ENCODE measurements at places on chromosomes 1 and 21. TPM values are rescaled to one million over a fixed set of nuclear protein-coding genes. Genes with fewer than 3 reads are reported as not detected.

Gene KRTCAP2
- total RNA-seq: 122 TPM

Gene CDCP2
- not detected for total RNA-seq

- no peak for DNase-seq
Measured at GRCh38 chr1:58104960-58105359, 441.6 kb downstream of the OMA1 start.

DNA sequence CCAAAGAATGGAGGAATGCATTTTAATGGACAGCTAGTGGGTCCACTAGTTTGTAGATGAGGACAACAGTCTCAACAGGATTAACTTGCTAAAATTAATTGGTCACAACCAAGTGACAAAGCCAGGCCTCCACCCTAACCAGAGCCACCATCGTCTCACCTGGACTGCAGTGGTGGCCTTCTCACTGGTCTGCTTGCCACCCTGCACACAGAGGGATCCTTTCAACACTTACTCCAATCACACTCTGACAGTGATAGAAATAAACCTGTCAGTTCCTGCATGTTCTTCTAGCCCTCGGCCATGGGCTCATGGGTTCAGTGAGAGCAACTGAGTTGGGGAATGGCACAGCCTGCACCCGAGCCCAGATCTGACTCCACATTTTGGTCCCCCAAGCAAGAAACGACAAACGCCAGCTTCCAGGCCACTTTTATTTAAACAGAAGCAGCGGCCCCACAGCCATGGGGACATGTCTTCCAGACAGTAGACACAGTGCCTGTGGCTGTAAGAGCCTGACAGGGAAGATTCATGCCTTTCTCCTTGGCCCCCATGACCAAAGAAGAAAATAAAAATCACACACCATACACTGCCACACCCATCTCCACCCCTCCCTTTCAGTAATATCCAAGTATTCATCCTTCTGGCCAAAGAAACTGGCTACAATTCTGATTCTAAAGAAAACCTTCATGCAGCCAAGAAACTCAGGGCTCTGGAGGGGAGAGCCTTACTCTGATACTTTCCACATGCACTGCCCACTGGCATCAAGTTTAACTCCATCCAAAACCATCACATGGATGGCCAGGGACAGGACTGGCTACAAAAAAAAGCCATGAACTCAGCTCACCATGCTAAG is 37.6 kb downstream of the DHCR24 start:
- DNase-seq: no peak

DNA sequence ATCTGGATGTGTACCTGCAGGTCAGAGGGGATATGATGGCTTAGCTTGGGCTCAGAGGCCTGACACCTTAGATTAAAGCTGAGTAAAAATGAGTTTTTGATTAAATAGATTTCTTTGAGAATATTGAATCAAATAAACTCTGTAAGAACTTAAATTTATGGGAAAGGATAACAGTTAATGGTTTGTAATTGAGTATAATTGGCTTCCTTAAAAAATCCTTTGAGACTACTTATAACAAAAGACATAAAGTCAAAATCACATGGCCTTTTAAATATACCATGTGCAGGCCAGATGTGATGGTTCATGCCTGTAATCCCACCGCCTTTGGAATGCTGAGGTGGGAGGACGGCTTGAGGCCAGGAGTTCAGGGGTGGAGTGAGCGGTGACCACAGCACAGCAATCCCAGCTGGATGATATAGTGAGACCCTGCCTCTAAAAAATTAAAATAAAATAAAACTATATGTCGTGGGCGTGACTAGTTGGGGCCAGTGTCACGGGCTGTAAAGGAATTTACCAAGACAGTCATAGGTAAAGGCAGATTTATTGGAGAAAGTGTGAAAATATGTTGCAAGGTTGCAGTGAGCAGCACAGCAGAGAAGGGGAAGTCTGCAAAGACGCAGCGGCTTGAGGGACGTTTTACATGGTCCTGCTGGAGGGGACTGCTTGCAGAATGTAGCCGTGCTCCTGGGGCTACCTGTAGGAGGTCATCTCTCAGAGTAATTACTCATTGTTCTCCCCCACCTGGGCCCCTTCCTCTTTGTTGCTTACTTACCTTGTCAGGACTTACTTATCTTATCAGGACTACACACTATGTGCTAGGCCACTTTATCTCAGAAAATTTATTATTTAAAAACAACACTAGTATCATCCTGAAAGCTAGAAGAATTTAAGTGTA is 122.3 kb downstream of the ZMYM4 start:
- no peak for DNase-seq

DNA sequence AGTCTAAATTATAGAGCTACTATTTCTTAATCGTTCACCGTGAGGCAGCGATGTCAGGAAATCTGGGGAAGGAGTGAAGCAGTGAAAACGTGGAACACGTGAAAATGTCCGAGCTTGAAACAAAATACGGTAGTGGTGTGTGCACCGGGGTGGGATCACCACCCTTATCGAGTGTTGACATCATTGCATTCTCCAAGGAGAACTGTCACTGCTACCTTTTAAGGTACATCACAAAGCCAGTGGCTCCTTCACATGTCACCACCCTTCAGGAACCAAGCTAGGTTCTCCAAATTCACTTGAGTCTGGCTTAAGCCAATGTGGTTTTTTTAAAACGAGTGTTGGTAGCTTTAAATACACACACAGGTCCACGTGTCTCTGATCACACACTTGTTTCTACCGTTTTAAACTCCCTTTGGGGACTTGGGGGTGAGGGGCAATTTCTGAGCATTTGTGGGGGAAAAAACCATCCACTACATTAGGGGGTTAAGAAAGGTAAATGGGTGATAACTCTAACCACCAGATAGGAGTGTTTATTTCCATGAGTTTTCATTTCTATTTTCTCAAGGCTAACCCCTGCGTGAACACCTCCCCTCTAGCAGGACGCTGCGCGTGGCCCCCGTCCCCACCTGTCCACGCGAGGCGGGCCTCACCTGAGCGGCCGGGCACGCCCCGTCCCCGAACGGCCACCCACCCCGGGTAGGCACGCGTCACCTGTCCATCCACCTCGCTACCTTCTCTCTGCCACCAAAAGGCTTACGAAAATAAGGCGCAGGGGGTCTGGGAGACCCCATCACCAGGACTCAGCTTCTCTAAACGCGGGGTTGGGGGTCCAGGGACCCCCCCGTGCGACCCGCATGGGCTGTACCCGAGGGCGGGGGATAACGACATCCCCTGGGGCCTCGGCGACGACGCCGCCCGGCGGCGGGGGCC is 978 bp downstream of the PRDM15 start:
- DNase-seq: no peak

DNA sequence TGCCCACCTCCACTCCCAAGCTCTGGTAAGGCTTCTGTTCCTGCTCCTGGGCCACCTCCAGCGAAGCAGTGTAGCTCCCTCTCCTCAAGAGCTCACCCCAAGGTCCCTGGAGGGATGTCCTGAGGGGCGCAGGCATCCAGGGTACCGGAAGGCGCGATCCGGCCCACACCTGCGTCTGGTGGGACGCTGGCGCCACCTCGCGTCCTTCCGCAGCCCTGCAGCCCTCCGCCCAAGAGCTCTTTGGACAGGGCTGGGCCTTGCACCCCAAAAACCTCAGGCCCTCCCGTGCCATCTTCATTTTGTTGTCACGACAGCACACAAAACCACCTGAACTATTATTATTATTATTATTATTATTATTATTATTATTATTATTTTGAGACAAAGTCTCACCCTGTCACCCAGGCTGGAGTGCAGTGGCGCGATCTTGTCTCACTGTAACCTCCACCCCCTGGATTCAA is 49.2 kb upstream of the PAX7 start:
- peak; percentile 6 for DNase-seq

Measured in A172 (cell line).